Cortex of kidney (tissue), 1 donor: ENCODE measurements at places on chromosomes 1 and 21.

DNA sequence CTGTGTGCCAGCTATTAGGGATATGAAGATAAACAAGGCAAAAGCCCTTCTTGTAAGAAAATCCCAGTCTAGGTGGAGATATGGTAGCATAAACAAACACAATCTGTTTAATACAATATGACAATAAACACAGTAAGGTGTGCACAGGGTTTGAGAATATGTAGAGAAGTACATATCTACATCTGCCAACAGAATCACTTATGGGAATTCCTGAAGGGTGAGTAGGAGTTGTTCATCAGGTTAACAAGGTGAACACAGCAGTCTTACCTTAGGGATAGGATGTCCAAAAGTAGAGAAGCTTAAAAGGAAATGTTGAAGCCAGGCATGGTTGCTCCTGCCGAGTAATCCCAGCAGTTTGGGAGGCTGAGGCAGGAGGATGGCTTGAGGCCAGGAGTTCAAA, 57.7 kb upstream of the LRRC7 start:
- DNase-seq: no peak

DNA sequence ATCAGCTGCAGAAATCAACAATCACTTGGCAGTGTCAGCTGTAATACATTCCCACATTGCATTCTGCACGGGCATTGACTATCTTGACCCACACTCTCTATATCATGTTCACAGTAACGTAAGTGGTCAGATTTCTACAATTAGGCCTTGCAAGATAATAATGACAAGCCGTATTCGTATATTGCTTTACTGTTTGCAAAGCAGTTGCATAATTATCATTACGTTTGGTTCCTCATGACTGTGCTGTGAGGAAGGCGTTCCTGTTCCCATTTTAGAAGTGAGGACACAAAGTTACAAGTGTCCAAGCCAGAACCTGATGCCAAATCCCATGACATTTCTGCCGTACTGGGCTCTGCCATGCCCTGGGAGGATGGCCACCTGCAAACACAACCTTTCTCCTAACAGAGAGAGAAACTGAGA, 53.5 kb upstream of the TARBP1 start:
- DNase-seq: no peak

DNA sequence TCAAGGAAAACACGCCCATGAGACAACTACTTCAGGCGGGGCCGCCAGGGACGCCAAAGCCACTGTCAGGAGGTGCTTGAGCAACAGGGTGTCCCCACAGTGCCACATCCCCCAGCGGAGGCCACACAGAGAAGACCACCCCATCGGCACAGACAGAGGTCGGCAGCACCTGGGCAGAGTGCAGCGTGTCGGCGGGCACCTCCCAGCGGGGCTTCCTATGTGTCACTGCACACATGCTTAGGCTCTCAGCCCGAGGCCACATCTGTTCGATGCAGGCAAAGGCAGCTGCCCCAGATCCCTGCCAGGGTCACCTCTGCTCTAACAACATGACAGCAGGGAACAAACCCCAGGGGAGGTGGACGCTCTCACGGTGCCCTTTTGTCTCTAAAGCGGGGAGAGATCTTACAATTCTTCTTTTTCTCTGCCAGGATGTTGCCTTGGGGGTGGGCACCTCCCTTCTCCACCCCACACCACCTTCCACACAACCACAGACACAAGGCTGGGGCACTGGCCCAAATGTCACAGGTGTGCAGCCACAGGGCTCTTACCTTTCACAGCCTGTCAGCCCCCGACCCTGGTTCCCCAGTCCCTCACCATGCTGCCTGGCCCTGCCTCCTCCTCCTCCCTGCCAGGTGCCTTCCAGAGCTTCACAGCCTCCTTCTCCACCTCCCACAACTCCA, 4.2 kb downstream of the KRTAP10-8 start:
- DNase-seq: no peak

DNA sequence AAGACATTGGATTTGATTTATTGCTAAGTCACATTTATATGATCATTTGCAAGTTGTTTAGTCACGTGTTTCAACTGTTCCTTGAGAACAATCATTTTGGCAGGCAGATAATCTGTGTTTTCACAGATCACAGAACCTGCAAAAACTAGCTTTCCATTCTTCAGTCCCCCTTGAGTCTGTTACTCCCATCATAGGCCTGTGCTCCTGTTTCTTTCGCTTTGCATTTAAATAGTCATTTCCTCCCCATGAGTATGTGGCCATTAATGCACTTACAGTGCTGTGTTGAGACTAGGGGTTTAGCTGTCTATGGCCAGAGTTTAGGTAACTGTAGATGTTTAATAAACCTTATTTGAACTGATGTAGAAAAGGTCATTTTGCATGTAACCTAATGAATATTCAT, 214.5 kb downstream of the PATJ start:
- no peak for DNase-seq

GRCh38 chr1:108600504-108600903, 40.6 kb downstream of the EEIG2 start:
- DNase-seq: no peak

GRCh38 chr1:172602706-172603105, 56.2 kb upstream of the FASLG start:
- DNase-seq: no peak

GRCh38 chr21:14542638-14543037, 3.5 kb downstream of the SAMSN1 start:
- no peak for DNase-seq

- DNase-seq: no peak
Observed at GRCh38 chr1:8456991-8457390, 139.1 kb downstream of the SLC45A1 start.

DNA sequence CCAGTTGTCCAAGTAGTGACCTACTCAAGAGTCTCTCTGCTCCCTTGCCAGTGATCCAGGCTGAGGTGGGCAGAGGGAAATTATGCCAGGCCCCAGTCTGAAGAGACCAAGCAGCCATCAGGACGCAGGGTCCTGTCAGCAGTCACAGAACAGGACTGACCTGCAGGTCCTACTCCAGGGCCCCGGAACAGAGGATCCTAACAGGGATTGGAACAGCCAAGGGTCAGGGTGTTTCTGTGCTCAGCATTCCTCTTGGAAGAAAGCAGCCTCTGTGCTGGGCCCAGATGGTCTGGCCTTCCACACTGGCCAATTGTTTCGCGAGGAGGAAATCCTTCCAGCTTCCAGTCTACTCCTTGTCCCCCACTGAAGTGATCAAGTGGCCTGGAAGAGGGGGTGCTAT, 41.6 kb upstream of the USP1 start:
- no peak for DNase-seq
